ENCODE measurements at places on chromosomes 16 and 17. TPM values are rescaled to one million over a fixed set of nuclear protein-coding genes. Genes with fewer than 3 reads are reported as not detected.

Gene ST6GALNAC2
- total RNA-seq, result 11.7 TPM

Gene FA2H
- 0.41 TPM for total RNA-seq

Gene SLFN14
- 0.31 TPM for total RNA-seq

Gene SLC12A3
- total RNA-seq, result not detected
